GM18507 (cell line): ENCODE measurements at places on chromosomes 2 and 18.

DNA sequence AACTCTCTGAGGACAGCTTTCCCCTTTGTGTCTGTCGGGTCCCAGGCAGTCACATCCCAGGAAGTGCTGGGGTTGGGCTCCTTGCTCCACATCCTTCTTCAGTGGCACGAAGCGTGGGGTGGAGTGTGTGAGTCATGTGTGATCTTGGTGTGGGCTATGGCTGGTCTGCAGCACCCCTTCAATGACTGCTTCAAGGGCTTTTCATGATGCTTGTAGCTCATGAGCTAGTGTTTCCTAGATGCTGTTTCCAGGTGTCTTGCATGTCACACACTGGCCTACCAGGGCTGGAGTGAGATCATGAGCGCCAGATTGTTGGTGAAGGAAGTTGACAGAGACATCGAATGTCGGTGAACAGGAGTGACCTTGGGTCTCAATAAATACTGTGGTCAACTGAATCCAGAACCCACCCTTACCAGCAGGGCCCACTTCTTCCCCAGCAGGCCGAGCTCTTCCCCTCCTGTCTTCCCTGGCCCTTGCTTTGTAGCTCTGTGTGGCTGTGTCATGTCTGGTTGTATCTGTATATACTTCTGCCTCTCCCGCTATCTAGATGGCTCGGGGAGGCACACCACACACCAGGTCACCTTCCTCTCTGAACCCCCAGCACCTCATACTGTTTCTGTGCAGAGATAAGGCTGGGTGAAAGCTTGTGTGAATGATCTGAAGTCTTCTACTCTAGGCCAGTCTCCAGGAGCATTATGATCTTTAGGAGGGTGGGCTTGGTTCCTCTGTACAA lies 3.8 kb downstream of the C2orf92 start:
- no peak for DNase-seq

- DNase-seq, result no peak
Measured at GRCh38 chr2:85246348-85246747, 81.4 kb downstream of the TGOLN2 start.

GRCh38 chr2:86037141-86037794 lies 68.4 kb downstream of the POLR1A start:
- DNase-seq, result no peak

DNA sequence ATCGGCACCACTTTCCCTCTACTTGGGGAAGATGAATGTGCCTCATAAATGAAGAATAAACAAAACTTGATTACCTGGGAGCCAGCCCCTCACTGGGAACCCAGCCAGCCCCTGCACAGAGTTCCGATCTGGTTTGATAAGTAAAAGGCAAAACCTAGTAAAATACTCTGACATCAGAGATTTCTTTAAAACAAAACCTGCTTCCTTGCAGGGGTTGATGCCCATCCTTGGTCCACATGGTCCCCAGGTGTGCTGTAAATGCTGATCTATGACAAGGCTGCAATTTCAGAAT lies 218.8 kb upstream of the APCDD1 start:
- no peak for DNase-seq

DNA sequence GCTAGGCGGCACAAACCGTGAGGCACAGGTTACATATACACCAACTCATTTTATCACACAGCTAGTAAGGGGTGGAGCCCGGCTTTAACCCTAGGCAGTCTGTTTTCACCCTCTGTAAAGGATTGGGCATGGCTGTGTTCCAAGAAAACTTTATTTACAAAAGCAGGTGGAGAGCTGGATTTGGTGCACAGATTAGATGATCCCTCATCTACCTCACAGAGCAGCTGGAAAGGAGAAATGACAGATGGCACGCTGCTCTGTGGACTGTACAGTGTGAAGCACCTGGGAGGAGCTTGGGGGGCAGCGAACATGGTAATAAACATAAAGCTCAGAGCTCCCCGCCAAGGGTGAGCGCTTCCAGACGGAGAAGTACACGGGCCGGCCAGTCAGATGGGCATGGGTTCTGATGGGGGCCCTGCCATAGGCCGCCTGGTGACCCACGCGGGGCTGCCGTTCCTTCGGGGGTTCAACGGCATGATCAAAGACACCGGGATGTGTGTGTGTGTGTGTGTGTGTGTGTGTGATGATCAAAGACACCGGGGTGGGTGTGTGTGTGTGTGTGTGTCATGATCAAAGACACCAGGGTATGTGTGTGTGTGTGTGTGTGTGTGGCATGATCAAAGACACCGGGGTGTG lies 862 bp upstream of the TMEM177 start:
- DNase-seq, result no peak

- DNase-seq, result no peak
Measured at GRCh38 chr2:201450954-201451291, 335 bp downstream of the TRAK2 start.

GRCh38 chr2:236177604-236177966 lies 9.4 kb upstream of the GBX2 start:
- DNase-seq, result no peak

GRCh38 chr2:237200462-237200861 lies 114.8 kb downstream of the COPS8 start:
- DNase-seq, result no peak

GRCh38 chr2:855177-855576 lies 95.5 kb upstream of the SNTG2 start:
- no peak for DNase-seq

- DNase-seq, result no peak
Measured at GRCh38 chr18:36194600-36195315, 7.5 kb downstream of the MOCOS start.

DNA sequence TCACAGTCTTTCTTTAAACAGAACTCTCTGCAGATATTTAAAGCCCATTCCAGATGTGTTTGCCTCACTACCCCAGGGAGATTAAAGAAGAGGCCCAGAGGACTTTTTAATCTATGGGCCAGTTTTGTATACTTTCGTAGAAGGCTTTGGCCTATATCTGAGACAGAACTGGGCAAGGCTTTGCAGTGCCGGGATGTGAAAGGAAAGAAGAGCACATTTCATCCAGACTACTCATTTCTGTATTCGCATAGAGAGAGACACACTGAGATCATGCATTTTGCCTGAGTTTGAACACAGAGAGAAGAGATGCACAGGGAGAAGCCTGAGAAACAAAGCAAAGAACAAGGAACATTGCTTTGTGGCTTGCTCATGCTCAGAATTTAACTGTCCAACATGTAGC lies 54.9 kb upstream of the SLC5A7 start:
- DNase-seq, result no peak

- no peak for DNase-seq
Measured at GRCh38 chr2:48567671-48568070, 37.7 kb downstream of the STON1 start.

- DNase-seq, result no peak
Measured at GRCh38 chr2:64408031-64408430, 45.9 kb upstream of the LGALSL start.

- DNase-seq, result no peak
Measured at GRCh38 chr2:8558956-8559355, 122.9 kb upstream of the ID2 start.
